ENCODE measurements at places on chromosomes 6 and 20.
A peak's percentile ranks its signal among the peaks of the same experiment; 100 is the strongest.

DNA sequence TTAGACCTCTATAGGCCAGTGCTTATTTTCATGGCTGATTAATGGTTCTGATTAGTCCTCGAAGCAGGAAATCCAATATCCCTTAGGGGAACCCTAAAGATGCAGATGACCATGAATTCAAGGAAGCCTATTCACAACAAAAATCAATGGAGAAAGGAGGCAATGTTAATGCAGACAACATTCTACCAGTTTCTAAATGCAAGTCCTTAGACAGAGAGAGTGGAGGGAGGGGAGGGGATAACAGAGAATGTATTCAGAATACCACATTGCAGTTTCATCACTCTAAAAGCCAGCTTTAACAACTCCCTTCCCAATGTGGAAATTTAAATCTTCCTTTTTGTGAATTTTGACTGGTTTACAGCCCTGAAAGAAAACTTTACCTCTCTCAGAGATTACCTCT lies 87.1 kb upstream of the POU3F2 start:
- no peak for DNase-seq

DNA sequence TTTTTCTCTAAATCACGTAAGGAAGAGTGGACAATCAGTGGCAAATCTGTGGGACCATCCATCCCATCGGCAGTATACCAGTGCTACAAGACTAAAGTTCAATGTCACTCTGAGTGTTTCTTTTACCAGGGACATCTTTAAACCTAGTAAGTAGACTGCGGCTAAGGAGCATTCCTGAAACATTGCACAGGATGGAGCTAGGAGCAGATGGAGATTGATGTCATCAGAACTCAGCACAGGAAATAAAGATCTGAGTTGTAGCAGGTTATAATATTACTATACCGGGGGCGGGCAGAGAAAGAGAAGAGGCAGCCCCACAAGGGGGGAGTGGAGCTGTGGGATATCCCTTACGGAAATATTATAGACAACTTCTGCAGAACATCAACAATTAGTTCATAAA lies 162.1 kb downstream of the MTFR2 start:
- no peak for DNase-seq

DNA sequence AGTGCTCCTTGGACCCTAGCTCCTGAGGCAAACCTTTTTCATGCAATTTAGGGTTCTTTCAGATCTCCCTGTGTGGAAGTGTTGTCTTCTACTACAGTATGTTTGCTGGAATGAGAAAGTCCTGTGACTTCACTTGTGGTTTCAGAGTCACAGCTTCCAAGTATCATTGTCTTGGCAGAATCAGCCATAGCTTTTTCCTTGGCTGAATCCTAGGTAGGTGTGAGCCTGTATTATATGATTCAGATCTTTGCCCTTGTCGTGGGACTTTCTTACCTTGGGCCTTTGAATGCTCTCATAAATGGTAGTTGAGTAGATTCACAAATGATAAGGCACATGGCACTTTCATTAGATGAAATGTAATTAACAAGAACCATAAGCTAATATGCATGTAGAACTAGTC lies 16.5 kb downstream of the CARMIL1 start:
- no peak for DNase-seq

DNA sequence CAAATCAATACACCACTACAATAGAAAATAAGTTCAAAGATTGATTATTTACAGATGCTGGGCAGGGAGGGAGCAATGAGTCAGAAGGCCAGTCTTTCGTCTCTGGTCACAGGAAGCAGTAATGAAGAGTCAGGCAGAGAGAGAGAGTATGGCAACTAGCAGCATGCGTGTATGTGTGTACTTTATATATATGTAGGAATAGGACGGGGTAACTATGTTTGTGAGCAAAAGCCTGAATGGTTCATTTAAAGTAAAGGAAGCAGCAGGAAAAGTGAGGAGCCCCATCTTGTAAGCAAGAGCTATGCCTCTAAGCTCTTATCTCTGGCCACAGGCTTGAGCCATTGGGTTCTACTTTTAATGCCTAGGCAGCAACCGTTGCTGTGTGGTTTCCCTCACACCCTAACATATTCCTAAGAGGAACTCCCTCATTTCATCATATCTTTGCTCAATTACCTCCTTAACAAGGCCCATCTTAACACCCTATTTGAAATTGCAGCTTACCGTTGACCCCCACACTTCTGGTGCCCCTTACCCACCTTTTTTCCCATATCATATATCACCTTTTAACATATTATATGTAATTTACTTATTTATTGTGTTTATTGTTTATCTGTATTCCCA lies 66.6 kb downstream of the AFG1L start:
- no peak for DNase-seq

DNA sequence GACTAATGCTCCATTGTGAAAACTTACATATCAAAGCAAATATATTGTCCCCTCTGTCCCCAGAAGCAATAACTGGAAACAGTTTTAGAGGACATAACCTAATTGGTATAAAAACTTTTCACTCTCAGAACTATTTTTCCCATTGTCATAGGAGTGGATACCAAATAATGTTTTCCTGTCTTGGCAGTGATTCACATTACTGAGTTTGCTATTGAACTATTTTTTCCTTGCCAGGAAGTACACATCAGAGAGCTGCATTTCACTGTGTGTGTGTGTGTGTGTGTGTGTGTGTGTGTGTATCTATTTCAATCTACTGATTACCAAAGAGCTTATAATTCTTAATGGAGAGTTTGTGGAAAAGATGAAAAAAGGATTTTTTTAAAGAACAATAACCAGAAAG lies 45.4 kb downstream of the AKAP12 start:
- DNase-seq, result no peak

DNA sequence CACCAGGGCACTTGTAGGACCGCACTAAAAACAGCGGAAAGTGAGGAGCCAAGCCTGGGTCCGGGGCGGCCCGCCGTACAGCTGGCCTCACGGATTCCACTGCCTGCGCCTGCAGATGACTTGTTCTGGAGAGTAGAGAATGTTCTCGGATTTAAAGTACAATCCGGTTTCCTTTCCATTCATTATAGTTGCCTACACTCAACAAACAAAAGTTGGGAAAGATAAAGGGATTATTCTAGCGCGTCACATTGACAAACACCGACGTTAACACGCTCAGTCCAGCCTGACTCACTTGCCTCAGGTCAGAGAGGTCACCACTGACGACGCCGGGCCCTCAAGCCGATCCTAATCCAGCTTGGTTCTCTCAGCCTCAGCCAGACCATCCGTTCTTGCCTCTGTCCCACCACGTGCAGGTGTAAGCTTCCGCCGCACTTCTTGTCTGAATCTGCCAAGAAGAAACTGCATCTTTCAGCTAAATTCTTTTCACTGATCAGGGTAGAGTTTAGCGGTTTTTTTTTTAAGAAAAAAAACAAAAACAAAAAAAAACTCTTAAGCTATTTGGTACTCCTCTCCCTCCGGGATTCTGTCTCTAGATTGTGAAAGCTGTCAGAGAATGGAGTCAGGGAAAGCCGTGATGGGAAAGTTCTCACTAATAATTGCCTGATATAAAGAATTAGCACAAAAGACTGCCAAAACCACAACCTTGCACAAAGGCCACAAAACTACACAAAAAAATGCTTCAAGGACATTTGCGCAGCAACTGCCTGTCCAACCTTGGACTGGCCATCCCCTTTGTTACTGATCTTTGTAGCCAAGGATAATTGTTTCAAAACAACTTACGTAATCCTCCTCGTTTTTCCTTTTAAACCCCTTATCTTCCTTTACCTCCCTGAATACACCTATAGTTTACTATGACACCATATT lies 1.1 kb upstream of the PHF10 start:
- peak; percentile 16 for DNase-seq

- DNase-seq, result no peak
These were observed 180.6 kb downstream of the TBX18 start for GRCh38 chr6:84583784-84584183.

DNA sequence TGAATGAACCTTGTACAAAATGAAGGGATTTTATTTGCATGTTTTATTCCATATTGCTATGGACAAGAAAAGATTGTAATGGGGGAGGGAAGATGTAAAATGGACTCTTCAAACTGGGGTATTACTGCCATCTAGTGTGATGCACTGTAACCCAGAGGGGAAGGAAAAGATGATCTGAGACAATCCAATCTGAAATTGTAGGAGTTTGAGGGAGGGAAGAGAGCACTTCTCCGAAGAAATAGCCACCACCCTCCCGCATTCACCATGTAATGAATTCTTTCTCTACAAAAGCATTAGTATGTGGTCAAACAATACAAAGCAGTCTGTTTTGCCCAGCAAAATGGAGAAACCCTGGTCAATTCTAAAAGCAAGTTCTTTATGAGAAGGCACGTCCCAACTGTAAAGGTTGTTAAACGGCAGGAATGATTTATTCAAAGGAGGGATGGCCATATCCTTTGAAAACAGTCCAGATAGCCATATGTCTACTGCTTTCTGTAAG lies 679.5 kb upstream of the NRSN1 start:
- no peak for DNase-seq

- DNase-seq, result no peak
These were observed 113.5 kb upstream of the SGK1 start for GRCh38 chr6:134431421-134431859.

DNA sequence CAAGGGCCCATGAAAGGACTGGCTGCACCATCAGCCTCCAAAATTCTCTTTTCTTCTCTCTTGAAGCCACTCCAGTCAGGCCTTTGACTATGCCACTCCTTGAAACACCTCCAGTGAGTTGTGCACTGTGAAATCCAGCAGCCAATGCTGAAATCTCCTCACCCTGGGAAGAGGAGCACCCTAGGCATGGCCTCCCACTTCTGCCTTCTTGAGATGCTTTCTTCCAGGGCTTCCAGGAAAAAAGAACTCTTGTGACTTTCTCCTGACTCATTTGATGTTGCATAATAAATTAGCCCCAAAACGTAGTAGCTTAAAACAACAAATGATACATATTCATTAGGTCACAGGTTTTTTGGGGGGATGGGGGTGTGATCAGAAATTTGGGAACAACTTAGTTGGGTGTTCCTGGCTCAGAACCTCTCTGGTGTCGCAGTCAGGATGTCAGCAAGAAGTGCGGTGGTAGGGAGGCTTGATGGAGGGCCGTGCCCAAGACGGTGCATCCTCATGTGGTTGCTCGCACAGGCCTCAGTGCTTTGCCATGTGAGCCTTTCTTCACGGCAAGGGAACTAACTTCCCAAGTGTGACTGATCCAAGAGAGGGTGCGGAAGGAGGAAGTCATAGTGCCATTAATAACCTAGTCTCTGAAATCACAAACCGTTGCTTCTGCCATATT lies 12.1 kb downstream of the NCR2 start:
- no peak for DNase-seq

- DNase-seq, result no peak
These were observed 20.1 kb upstream of the NOL4L start for GRCh38 chr20:32605167-32605656.

- no peak for DNase-seq
These were observed 184.1 kb downstream of the MTFR2 start for GRCh38 chr6:136066005-136066404.

DNA sequence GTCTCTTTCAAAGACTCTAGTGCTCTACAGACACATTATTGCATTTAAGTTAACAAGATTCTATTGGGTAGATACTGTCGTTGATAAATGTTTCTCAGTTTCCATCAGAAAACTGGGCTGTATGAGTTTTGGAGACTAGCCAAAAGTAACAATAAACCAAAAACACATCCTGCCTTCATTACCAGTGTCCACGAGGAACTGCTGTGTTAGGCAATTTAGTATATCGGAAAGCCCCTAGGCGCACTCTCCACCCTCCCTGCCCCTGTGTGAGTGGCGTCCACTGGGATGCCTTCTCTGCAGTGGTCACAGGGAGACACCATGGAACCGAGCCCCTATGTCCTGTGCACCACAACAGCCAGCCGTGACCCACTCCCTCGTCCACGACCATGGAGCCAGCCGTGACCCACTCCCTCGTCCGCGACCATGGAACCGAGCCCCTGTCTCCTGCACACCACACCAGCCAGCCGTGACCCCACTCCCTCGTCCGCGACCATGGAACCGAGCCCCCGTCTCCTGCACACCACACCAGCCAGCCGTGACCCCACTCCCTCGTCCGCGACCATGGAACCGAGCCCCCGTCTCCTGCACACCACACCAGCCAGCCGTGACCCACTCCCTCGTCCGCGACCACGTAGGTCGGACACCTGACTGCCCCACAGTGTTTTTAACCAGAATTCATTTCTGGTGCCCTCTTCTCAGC lies 35.3 kb downstream of the DLL1 start:
- no peak for DNase-seq

DNA sequence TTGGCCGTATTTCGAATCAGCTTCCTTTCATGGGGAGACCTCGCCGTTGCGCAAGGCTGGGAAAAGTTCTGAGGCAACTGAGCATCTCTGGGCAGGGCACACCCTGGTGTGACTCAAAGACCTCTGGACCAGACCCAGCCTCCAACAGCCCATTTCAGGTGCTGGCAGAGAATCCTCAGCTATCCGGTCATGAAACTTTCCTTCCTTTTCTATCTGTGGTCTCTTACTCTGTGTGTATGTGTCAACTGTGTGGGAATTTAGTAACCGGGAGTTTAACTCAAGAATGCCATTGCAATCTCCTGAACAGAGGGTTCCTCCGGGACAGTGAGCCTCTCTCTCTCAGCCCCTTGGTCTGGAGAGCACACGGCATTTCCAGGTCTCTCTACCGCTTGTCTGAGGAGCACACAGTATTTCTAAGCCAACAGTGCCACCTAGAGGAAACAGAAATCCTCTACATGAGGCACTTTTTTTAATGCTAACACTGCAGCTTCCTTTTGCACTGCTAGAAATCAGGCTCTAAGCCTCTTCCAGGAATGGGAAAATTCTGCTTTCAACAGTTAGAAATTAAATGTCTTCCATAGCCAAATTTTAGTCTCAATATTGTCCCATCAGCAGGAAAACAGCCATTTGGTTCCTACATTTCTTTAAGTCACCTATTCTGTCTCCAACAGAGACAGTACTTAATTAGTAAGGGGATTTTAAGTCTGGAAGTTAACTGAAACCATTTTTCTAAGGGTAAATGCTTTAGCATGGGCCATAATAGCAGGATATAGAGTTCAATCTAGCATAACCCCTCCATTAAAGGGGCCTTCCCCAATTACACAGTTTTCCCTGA lies 32.7 kb downstream of the PLN start:
- no peak for DNase-seq

GRCh38 chr20:12581644-12582289 lies 427.0 kb upstream of the SPTLC3 start:
- no peak for DNase-seq

DNA sequence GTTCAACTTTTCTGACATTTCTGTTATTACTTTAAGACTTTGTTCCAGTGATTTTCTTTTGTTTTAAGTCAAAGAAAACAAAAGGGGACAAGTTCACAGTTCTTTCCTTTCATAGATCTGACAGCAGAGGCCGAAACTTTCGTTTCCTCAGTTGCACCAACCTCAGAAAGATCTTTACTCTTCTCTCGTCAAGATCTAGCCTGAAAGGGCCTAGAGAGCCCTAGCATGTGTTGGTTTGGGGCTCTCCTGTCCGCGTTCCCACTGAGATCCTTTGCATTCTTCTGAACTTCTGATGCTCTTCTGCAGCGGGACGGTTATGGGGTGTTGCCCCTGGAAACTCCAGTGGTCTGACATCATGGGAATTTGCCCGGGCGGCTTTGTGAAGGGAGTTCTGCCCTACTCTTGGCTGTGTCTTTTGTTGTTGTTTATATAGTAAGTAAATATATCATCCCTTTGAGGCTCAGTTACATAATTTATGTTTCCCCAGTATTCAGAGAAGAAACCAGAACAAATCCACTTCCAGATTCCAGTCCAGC lies 129.1 kb downstream of the SASH1 start:
- no peak for DNase-seq
